ENCODE measurements at places on chromosomes 6 and 20.
A peak's percentile ranks its signal among the peaks of the same experiment; 100 is the strongest.

- no peak for DNase-seq
Measured at GRCh38 chr6:53494076-53494475, 50.8 kb downstream of the GCLC start.

- no peak for DNase-seq
Measured at GRCh38 chr6:128284128-128284527, 236.3 kb downstream of the PTPRK start.

- no peak for DNase-seq
Measured at GRCh38 chr20:16926626-16927430, 178.7 kb downstream of the OTOR start.

- no peak for DNase-seq
Measured at GRCh38 chr6:159977255-159977903, 8.5 kb downstream of the IGF2R start.

DNA sequence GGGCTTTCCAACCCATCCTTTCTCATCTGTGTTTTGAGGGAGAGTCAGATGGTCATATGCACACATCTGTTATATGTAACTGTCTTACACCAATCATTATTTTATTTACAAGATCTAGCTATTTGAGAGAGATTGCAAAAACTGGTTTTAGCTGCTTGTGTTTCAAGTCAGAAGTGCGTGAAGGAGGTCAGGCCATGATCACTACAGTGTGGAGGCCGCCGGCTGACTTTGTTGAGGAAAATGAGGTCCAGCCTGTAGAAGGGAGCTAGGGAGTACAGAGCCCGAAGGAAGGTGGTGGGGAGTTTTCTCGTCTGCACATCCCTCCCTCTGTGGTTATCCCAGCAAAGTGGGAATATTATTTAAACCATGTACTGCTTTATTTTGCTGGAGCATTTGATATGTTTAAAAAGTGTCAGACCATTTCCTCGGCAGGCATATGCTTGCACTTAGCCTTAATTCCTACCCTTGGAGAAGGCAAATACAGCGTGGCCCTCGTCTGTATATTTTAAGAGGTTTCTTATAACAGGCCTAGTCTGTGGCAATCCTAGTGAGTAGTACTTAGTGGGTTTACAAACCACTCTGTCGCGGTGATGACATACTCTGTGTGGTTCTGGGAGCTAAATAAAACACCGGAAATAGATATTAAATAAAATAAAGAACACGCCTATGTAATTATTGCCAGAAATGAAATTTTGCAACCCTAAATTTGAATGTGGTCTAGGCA lies 95.6 kb downstream of the UST start:
- DNase-seq: no peak

DNA sequence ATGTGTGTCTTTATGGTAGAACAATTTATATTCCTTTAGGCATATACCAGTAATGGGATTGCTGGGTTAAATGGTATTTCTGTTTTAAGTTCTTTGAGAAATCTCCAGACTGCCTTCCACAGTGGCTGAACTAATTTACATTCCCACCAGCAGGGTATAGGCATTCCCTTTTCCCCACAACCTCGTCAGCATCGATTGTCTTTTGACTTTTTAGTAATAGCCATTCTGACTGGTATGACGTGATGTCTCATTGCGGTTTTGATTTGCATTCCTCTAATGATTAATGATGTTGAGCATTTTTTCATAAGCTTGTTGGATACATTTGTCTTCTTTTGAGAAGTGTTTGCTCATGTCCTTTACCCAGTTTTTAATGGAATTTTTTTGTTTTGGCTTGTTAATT lies 5.3 kb upstream of the TASP1 start:
- no peak for DNase-seq

DNA sequence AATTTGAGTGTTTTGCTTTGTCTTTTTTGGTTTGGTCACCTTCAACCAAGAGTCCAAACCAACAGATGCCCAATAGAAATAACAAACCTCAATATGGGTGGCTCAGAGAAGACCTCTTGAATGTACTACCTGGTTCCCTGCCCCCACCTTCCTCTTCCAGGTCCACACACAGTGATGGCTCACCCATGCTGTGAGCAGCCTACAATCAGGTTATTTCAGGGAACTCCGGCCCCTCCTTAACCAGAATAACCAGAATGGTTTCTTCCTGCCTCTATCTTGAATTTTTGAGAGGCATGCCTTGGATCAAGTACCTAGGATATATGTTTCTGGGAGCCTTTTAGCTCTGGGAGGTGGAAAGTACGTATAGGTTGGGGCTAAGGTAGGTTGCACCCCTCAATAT lies 327.1 kb upstream of the PRDM1 start:
- DNase-seq: no peak

GRCh38 chr6:149833651-149834050 lies 30.5 kb downstream of the LRP11 start:
- no peak for DNase-seq

- no peak for DNase-seq
Measured at GRCh38 chr6:99838607-99839006, 155.4 kb downstream of the MCHR2 start.

DNA sequence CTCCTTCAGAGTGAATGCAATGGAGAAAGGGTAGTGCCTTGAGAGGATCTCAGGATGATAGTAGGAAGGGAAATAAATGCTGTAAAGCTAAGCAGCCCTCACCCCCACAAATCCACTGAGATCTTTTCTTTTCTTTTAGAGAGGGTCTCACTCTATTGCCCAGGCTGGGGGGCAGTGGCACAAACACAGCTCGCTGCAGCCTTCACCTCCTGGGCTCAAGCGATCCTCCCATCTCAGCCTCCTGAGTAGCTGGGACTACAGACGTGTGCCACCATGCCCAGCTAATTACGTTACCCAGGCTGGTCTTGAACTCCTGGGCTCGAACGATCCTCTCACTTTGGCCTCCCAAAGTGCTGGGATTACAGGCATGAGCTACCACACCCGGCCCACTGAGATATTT lies 16.0 kb upstream of the AVP start:
- DNase-seq: no peak

- no peak for DNase-seq
Measured at GRCh38 chr20:20931024-20931423, 175.1 kb downstream of the LINC00237 start.

GRCh38 chr20:10415013-10415650 lies 18.9 kb downstream of the MKKS start:
- no peak for DNase-seq

GRCh38 chr6:83510791-83511190 lies 1.5 kb upstream of the PRSS35 start:
- no peak for DNase-seq

DNA sequence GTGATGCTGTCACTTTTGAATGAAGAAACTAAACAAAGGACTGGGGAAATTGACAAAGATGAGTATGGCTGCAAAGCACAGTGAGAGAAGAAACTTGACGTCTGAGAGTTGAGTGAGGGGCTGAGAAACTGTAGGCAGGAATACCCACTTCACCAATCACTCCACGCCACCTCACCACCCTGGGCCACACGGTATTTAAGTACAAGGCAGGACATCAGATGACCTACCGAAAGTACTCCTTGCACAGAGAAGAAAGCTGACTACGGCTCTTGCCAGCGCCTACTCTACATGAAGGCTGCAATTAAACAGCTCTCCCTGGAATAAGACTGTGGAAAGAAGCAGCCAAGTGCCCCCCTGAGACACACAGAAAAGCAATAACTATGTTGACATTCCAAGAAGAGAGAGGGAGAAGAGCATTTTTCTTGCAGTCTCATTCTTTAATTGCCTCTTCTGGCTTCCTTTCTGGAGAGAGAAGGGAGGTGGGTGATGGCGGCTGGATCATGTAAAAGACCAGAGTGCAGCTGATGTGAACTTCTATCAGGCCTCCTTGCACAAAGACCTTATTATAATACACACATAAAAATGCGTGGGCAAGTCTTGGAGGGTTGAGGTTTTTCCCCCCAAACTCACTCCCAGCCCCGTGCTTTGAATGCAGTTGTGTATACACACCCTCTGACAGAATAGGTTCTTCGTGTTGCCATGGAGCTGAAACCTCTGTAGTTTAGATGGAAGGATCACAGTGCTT lies 44.6 kb downstream of the HIVEP2 start:
- DNase-seq: no peak

GRCh38 chr6:41273714-41274113 lies 12.8 kb downstream of the TREM1 start:
- no peak for DNase-seq

DNA sequence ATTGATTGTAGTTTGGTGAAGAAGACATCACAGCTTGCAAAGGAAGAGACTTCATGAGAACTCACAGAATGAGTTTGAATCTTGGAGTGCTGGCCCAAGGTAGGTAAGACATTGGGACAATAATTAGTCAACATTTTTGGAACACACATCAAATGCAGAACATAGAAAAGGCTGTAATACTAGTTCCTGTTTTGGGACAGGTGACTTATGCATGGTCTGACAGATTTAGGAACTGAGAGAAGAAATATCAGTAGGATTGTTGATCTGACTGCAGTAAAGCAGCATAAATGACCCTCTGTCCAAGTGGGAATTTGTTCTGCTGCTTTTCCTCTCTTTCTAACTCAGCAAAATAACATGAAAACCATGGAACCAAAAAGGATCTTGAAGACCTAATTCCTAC lies 102.3 kb upstream of the MAP3K7 start:
- DNase-seq: no peak

- DNase-seq: no peak
Measured at GRCh38 chr6:70221025-70221714, 81.7 kb downstream of the COL9A1 start.

DNA sequence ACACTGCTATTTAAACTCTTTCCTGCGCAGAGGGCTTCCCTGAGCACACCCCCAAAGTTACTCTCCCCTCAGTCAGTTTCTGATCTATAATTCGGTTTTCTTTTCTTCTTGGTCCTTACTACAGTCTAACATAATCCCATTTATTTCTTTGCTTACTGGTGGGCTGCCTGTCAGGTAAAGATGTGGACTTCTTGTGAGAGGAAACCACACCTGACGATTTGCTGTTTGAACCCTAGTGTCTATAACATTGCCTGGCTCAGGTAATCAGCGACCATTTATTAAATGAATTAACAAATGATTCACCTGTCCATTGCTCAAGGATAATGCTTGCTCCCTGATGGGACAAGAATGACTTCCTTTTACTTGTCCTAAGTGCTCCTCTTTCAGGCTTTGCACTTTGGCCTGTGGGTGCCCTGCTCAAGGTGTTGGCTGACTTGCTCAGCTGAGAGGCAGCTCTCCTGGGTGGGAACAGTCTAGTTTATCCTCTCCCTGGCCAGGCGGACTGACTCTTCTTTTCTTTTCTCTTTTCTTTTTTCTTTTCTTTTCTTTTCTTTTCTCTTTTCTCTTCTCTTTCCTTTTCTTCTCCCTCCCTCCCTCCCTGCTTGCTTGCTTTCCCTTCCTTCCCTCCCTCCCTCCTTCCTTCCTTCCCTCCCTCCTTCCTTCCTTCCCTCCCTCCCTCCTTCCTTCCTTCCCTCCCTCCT lies 233.1 kb downstream of the BCAS1 start:
- no peak for DNase-seq

GRCh38 chr6:30480536-30481156 lies 8.7 kb upstream of the HLA-E start:
- DNase-seq: peak; percentile 46

GRCh38 chr6:53524455-53524815 lies 20.5 kb downstream of the GCLC start:
- DNase-seq: no peak

DNA sequence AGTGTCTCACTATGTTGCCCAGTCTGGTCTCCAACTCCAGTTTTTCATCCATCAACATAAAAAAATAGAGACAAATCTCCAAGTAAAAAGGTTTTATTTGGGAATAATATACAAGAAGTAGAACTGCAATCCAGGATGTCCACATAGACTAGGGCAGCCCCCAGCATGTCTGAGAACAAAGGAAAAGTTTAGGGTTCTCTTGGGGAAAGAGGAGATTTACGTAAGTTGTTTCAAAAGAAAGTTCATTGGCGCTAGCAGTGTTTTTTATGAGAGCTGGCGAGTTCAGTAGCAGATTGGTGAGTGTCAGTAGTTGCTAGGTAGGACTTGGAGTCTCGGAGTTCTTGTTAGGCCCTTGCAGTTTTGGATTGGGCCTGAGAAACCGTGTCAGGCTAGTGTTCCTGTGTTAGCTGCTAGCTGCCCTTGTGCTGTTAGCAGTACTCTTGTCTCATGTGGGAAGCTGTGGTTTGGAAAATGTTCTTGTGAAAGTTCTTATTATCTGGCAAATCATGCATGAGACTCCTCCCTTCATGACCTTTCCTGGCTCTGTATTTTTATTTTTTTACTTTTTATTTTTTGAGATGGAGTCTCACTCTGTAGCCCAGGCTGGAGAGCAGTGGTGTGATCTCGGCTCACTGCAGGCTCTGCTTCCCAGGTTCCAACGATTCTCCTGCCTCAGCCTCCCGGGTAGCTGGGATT lies 24.7 kb downstream of the TTLL9 start:
- DNase-seq: no peak
